ENCODE measurements at places on chromosomes 7 and 10. TPM values are rescaled to one million over a fixed set of nuclear protein-coding genes. Genes with fewer than 3 reads are reported as not detected.

The SPDYE6 gene
- not detected for total RNA-seq

The NHLRC2 gene
- 16.2 TPM for total RNA-seq

The TRDMT1 gene
- 7.1 TPM for total RNA-seq

The SLC18A3 gene
- not detected for total RNA-seq

GRCh38 chr10:69324583-69324982 lies 46.3 kb downstream of the HK1 start:
- DNase-seq, result no peak

DNA sequence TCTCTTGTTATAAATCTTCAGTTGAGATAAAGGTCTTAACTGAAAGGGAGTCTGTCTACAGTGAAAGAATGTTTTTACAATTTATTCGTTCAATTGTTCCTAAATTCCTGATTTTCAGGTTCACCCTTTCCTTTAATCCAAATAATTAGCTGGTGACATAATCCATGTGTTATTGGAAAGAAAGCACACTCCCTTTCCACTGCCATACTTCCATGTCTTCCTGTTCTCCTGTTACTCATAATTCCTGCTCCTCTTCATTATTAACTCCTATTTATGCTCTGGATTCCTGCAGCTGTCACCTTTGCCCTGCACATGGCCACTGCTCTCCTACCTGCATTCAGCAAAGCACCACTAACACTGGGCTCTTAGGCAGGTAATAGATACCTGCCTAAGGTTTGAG lies 40.0 kb upstream of the FAM3C start:
- no peak for DNase-seq
